ENCODE measurements at places on chromosomes 5 and 9.
A peak's percentile ranks its signal among the peaks of the same experiment; 100 is the strongest.

GRCh38 chr9:101438523-101438922, 2.9 kb upstream of the ALDOB start:
- DNase-seq: no peak

DNA sequence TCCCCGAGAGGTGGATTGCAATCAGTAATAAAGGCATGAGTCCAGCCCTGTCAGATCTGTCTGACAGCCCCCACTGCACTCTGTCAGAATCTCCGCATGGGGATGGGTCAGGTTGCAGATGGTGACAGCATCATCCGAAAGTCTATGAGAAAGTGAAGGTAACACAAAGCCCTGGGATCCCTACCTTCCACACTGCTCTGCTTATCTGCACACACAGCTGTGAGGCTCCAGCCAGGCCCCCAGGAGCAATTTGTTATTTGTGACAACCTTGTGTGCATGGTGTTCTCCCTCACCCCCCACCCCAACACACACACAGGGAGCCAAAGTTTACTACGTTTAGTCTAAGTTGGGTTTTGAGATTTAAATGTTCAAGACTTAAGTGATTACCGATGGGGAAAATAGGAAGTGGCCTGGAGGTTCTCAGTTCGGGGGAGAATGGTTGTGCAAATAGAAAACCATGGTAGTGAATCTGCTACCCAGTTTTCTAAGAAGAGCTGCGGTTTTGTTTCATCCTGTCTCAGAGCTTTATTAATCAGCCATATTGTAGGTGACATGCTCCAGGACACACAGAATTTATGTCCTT, 92.7 kb downstream of the SV2C start:
- DNase-seq: peak; percentile 12

DNA sequence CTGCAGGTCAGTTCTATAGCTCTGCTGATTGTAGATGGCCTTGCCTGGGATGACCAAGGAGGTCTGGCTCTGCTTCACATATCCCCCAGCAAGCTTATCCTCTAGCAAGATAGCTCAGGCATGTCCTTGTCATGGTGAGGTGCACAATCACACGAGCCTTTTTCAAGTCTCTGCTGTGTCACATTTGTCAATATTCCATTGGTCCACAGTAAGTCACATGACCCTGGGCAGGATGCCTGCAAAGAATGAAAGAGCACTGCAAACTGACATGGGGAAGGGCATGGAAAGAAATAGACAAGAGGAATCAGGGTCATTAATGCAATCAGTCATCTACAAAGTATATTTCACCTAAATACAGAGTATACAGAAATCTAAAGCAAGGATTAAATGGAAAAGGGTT, 142.0 kb downstream of the RORB start:
- no peak for DNase-seq

DNA sequence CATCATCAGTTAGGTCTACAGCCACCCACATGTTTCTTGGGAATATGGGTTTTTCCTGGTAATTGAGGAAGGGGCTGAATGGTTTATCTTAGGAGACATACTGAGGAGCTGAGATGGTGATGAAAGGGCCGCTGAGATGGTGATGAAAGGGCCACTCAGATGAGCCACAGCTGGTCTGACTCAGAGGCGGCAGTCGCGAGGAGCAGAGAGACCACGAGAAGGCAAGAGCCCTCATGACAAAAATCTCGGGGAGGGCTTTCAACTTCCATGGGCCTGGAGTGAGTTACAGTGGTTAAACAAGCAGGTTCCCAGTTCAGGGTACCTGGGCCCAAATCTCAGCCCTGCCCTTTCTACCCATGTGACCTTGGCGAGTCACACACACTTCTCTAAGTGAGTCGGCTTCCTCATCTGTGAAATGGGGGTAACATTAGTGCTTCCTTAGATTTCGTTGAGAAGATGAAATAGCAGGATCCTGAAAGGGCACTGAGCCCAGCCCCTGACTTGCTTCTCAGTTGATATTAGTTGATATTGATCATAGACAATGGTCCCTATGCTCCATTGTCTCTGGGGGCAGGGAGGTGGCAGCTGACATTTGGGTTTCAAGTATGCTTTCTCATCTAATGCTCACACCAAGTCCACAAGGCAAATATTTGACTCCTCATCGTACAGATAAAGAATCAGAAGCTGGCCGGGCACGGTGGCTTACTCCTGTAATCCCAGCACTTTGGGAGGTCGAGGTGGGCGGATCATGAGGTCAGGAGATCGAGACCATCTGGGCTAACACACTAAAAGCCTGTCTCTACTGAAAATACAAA, 169.5 kb downstream of the RGS3 start:
- DNase-seq: no peak

DNA sequence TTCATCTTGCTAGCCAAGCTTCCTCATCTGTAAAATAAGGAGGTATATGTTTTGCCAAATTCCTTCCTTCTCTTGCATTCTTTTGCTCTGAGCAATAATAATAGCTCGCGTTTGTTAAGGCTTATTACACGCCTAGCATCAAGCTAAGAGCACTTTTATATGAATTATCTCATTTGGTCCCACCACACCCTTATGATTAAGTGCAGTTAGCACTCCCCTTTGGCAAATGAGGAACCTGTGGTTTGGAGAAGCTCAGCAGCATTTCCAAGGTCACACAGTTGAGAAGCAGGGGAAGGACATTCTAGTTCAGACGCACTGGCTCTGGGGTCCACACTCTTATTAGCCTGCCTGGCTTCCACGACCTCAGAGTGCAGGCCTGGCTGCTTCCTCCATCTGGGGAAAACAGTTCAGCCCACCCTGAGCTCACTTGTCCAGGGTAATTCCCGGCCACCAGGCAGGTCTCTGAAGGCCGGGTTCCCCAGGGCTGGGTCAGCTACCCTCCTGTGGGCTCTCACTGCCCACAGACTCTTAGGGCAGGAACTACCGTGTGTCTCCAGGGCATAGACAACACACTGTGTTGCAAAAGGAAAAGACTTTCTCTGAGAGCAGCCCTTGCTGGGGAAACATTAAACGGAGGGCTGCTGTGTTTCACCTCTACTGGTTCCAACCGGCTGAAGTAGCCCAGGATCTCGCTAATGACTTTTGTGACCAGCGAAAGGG, 9.9 kb upstream of the FBP1 start:
- no peak for DNase-seq

DNA sequence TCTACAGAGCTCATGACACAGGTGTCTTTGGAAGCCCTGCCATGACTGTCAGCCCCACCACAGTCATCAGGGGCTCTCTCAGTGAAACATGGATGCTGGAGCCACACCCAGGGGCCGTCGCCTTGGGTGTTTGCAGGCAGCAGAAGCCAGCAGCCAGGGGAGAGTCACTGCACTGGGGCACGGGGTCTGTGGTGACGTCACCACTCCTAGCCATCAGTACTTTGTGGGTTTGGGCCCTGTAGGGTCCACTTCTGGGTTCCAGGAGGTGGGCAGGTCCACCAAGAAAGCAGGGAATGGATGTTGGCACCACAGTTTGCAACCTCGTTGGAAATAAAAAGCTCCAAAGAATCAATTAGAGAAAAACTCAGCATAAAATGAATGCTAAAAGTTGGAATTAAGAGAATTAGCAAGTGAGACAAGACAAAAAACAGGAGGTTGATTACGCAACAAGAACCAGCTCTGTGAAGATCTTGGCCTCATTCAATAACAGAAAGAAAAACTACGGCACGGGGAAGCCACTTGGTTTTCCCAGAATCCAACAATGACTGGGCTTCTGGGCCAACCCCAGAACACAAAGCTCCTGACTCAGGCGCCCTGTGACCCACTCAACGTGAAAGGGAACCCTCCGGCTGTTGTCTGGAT, 34.3 kb downstream of the MED10 start:
- DNase-seq: no peak

Measured in SK-N-DZ (cell line).